ENCODE measurements at places on chromosomes 2 and 18. TPM values are rescaled to one million over a fixed set of nuclear protein-coding genes. Genes with fewer than 3 reads are reported as not detected.

DSG2 gene
- polyA plus RNA-seq, result 0.01 TPM

GALNT14 gene
- polyA plus RNA-seq, result 1.9 TPM

ALK gene
- not detected for polyA plus RNA-seq

- no peak for DNase-seq
Measured at GRCh38 chr2:99439971-99440505, 49.8 kb downstream of the REV1 start.

DNA sequence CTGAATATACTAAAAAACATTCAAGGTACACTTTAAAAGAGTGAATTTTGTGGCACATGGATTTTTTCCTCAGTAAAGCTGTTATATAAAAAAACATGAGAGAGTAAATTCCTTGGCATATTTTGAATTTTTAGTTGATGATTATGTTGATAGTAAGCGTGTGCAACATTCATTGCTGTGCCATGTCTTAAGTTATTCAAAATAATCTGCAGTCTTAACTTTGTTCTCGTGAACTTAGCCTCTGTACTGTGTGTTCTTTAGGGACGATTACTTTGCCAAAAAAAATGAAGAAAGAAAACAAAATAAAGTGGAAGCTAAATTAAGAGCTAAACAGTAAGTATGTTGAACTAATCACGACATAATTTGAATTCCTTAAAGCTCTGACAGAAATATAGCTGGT, 9.6 kb downstream of the SSB start:
- no peak for DNase-seq

DNA sequence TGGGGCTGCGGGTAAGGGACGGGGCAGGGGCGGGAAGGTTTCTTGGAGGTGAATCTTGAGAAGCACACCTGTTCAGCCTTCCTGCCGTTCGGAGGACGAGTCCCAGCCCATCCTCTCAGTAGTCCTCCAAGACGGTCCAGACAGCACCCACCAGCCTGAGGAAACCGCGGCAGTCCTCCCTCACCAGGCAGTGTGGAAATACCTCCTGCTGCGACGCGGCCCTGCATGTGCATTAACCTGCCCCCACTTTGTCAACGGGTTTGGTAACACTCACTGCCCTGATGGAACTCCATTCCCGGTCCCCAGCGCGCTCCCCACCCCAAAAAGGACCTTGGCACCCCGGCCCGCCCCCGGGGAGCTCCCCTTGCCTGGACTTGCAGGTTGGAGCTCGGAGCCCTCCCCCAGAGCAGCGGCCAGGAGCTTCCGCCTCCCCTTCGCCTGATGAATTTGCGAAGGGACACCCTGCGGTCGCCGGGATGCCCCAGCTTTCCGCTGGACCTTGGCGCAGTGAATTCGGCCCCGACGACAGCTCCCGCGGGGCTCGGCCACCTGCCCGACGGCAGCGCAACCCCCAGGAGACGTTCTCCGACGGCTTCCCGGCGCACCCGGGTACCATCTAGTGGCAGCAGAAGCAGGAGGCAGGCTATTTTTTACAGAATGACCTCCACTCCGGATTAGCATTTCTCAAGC, 31.5 kb downstream of the ACVR1C start:
- DNase-seq, result no peak

DNA sequence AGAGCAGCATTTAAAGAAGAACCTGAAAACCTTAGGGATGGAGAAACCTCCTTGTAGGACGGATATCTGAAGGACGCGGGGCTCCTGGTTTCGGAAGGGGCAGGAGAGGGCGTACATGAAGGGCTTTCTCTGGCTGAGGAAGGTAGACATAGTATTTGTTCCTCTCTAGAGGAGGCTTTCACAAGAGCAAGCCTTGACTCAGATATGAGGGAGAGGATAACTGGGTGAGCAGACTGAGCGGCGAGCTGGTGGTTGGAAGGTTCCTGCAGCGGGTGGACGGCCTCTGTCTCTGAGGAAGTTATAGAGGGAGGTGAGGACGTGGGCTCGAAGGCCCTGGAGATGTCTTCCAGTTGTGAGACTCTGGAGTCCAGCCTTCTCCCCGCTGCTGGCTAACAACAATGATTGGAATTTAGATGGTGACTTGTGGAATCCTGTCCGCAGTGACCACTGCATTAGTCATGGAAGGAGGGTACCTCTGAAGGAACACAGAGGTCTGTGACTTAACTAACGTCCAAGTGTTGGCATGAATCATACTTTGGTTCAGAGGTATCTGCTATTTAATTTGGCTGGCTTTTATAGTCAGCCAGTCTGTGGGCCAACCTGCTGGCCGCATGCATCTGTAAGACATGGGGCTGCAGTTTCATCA, 80.9 kb downstream of the ASAP2 start:
- peak; percentile 97 for DNase-seq

DNA sequence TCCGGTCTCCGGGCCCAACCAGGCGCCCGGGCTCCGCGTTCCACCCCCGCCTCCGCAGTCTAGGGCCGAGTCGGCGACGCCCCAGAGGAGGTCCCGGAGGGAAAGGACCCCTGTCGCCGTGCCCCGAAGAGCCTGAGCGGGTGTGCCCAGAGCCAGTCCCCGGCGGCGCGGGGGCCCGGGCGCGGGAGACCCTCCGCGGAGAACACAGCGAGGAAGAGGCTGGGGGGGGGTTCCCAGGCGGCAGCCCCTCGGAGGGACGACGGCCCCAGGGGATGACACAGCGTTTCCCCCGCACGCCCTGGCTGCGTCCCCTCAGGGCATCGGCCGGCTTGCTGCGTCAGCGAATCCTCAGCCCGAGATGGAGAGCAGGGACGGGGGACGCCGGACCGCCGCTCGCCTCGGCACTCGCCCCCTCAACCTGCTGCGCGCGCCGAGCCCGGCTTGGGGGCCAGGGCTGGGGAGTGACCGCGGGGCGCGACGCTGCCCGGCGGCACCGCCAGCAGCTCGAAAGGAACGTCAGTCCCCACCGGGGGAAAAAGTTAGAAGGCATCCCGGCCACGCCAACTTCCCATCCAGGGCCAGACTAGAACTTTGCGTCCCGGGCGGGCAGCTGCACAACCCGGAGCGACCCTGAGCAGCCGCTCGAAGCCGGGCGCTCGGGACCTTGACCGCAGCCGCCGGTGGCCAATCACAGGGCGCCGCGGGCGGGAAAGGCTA, 711 bp downstream of the SFXN5 start:
- DNase-seq, result no peak

DNA sequence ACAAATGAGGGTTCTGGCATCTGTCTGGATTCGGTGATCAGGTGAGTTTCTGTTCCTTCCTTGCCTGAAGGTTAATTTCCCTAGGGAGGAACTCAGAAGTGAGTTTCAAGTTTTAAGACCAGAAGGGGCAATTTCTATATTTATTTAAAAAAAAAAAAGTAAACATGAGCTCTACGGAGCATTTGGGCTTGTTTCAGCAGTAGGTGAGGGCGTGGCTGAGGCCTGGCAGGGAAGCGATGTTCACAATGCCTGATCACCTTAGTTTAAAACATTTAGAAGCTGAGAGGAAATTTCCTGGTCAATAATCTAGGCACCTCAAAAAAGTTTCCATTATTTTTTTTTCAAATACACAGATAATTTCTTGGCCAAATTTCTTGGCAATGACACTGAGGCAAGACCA, 629.1 kb downstream of the DPP10 start:
- DNase-seq, result no peak

GRCh38 chr2:109527846-109528705, 85.7 kb downstream of the SEPTIN10 start:
- DNase-seq, result no peak

GRCh38 chr2:136225950-136226835, 108.2 kb upstream of the CXCR4 start:
- no peak for DNase-seq

GRCh38 chr2:7655629-7656028, 738.4 kb downstream of the RNF144A start:
- no peak for DNase-seq

DNA sequence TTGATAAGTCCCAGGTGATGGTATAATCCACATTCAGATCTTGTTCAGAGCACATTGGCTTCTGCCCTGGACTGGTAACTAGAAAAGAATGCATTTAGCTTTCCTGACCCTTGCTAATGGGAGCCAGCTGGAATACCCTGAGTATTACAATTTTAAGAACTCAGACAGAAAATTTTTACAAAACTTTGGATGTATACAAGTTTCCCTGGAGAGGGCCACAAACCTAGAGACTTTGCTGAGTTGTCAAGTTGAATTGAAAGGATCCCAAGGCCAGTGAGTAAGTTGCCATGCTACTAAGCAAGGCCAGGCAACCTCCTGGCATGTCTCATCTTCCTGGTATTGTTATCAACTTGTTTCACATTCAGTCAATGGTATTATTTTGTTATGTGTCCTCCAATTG, 20.0 kb upstream of the NABP1 start:
- DNase-seq, result peak; percentile 60
